ENCODE measurements at places on chromosomes 3 and 15.

DNA sequence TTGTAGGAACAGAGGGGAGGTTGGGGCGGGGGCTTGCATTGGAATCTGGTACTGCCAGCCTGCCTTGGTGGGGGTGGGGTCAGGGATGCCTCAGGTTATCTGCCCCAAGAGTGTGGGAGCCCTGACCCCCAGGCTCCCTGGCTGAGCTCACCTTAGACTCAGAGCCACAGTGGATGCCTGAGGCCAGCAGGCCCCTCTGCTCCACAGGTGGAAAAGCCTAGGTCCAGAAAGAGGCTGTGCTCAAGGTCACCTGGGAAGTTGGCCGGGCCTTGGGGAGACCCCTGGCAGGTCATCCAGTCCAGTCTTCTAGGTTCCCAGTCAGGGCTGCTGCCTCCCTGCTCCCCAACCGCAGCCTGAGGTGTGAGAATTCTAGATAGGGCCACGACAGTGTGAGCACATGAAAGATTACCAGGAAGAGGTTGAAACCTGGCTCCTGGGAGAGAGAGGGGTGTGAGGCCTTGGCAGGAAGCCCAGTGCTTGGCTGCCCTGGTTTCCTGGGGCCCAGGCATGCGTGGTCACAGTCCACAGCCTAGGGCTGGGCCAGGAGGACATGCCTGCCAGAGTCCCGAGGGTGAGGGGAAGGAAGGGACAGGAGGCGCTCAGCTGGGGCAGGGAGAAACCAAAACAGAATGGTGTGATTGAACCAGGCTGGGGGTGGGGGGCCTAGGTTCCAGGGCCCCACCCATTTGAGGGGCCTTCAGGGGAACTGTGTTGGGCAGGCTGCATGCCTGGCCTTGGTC lies 4.9 kb downstream of the HDAC11 start:
- H3K36me3 ChIP-seq, result no peaks in the 10 kb centered on the region
- peaks cover 7% of the 10 kb centered on the region for H3K27me3 ChIP-seq
- H3K27ac ChIP-seq, result no peak overlapping the region
- H3K4me1 ChIP-seq, result peaks cover 6% of the 10 kb centered on the region

DNA sequence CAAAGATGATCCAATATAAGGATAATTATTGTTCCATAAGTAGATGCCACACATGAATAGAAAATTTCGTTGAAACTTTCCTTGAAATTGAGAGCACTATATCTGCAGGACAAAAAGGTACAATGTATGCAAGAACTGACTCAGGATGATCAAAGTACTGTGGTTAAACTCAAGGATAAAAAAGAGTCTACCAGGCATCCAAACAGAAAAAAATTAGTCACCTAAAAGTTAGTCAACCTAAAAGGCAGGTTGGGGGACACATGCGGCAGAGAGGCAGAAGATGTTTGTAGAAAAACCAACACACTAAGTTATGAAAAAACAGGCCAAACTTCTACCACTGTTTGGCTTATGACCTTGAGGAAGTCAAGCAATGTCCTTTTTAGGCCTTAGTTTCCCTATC lies 68.7 kb downstream of the GSK3B start:
- peaks cover 27% of the 10 kb centered on the region for H3K4me1 ChIP-seq
- H3K4me3 ChIP-seq, result no peak overlapping the region
- peaks cover 9% of the 10 kb centered on the region for H3K36me3 ChIP-seq
- H3K27me3 ChIP-seq, result no peaks in the 10 kb centered on the region
- H3K27ac ChIP-seq, result no peak overlapping the region

DNA sequence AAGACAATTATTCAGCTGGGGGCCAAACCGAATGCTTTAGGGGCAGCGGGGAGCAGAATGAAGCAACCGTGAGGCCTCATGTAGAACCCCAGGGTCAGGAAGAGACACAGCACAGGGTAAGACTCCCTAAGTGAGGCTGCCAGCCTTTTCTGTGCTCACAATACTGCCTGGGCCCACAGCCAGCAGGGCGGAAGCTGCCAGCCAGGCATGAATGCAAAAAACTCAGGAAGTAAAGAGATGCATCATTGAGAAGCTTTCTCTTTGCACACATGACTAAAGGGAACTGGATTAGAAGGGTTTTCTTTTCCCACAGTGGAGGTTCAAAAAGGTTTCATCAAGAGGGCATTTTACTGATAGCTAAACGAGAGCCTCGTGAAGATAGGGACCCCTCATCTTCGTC lies 33.3 kb downstream of the CA12 start:
- H3K36me3 ChIP-seq, result no peaks in the 10 kb centered on the region
- no peak overlapping the region for H3K27ac ChIP-seq
- no peak for DNase-seq
- H3K4me1 ChIP-seq, result peaks cover 5% of the 10 kb centered on the region

- H3K4me3 ChIP-seq, result no peak overlapping the region
- no peaks in the 10 kb centered on the region for H3K4me1 ChIP-seq
- DNase-seq, result no peak
- no peaks in the 10 kb centered on the region for H3K27me3 ChIP-seq
- H3K36me3 ChIP-seq, result no peaks in the 10 kb centered on the region
- H3K27ac ChIP-seq, result no peak overlapping the region
Observed at GRCh38 chr15:80732818-80733217, 37.7 kb downstream of the ABHD17C start.

DNA sequence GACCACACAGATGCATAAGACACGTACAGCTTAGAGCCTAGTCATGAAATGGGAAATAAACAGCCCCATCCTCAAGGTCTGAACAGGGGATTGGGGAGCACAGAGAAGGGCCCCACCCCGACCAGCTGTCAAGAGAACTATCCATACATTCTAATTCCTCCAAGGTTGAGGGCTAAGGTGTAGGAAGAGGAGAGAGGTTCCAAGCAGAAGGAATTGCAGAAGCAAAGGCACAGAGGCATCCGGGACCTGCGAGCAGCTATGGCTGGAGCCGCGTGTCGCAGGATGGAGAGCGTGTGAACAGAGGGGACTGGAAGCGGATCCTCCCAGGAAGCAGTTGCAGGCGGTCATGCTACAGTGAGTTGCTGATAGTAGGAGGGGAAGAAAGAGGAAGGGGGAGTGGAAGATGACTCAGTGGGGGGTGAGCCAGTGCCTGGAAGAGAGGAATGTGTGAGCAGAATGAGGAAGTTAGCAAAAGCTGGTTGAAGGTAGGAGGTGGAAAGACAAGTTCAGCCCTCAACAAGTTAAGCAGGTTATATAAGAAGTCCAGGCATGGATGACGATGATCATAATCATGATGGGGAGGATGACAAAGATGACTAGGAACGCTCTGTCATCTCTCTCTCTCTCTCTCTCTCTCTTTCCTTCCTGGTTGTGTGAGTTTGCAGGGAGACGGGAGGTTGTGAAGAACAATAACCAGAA lies 89.7 kb downstream of the LIPC start:
- H3K27me3 ChIP-seq, result no peaks in the 10 kb centered on the region
- no peak overlapping the region for H3K4me3 ChIP-seq
- peaks cover 45% of the 10 kb centered on the region for H3K4me1 ChIP-seq
- DNase-seq, result no peak
- H3K36me3 ChIP-seq, result peaks cover 2% of the 10 kb centered on the region

- H3K27me3 ChIP-seq, result no peaks in the 10 kb centered on the region
- no peaks in the 10 kb centered on the region for H3K36me3 ChIP-seq
- H3K4me3 ChIP-seq, result no peak overlapping the region
- H3K4me1 ChIP-seq, result no peaks in the 10 kb centered on the region
- DNase-seq, result no peak
Observed at GRCh38 chr15:36414670-36415069, 164.8 kb upstream of the CDIN1 start.

DNA sequence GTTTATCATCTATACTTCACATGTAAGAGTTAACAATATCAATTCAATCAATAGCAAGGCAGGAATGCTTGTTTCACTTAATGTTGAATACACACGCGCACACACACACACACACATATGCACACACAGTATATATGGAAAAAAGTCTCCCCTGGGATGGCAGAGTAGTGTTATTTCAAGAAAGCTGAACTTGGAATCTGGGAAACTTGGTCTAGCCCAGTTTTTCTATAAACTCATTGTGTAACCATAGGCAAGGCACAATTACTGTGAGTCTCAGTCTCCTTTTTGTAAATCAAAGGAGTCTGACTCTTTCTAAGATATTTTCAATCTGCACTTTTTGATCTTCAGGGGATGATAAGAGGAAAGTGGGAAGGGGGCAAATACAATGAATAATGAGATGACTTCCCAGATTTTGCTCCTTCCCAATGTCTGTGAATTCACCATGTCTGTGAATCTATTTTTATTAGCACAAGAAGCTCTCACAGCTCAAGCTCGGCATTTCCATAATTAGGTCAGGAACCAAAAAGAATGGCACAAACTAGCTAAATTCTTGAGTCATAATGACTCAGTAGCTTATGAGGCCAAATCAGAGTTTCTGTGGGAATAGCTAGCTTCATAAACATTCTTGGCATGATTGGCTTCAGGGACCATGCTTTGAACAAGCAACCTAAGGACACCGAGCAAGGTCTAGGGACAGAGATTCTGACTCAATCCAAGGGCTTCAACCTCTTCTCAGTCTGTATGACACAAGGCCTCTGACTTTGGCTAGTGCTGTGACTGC lies 227.4 kb upstream of the DCBLD2 start:
- H3K36me3 ChIP-seq, result no peaks in the 10 kb centered on the region
- H3K27me3 ChIP-seq, result no peaks in the 10 kb centered on the region
- H3K27ac ChIP-seq, result no peak overlapping the region
- no peak for DNase-seq
- H3K4me3 ChIP-seq, result no peak overlapping the region

DNA sequence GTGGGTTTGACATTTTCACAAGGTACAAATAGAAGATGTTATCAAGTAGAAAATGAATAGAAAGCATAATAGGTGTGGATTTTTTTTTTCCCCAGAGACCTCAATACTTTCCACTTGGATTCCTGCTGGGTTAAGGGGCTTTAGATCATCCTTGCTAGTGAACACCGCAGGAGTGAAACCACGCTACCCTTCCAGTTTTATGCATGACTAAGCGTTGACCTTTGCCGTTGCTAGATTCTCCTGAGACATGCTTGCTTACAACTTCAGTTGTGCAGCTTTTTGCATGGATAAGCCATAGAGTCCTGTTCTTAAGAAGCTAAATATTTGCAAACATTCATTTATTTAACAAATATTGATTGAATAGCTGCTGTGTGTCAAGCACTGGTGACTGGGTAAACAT lies 299.7 kb upstream of the LMCD1 start:
- no peaks in the 10 kb centered on the region for H3K27me3 ChIP-seq
- H3K27ac ChIP-seq, result no peak overlapping the region
- H3K36me3 ChIP-seq, result no peaks in the 10 kb centered on the region
- no peak overlapping the region for H3K4me3 ChIP-seq
- no peaks in the 10 kb centered on the region for H3K4me1 ChIP-seq

- no peak overlapping the region for H3K27ac ChIP-seq
- DNase-seq, result no peak
- no peak overlapping the region for H3K4me3 ChIP-seq
- peaks cover 10% of the 10 kb centered on the region for H3K4me1 ChIP-seq
Observed at GRCh38 chr3:59237121-59237520, 187.3 kb upstream of the CFAP20DC start.

DNA sequence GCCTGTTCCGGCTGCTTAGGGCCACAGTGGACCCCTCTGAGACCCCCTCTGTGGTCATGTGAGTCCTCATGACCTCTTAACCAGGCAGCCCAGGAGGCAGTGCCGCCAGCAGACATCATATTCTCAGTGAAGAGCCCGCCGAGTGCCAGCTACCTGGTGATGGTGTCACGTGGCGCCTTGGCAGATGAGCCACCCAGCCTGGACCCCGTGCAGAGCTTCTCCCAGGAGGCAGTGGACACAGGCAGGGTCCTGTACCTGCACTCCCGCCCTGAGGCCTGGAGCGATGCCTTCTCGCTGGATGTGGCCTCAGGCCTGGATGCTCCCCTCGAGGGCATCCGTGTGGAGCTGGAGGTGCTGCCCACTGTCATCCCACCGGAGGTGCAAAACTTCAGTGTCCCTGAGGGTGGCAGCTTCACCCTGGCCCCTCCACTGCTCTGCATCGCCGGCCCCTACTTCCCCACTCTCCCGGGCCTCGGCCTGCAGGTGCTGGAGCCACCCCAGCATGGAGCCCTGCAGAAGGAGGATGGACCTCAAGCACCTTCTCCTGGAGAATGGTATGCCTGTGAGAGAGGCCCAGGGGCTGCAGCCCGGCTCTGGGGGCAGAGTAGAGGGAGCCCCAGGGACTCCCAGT lies 176.1 kb downstream of the TBC1D2B start:
- no peak for DNase-seq
- H3K4me1 ChIP-seq, result no peaks in the 10 kb centered on the region
- no peak overlapping the region for H3K4me3 ChIP-seq
- H3K36me3 ChIP-seq, result no peaks in the 10 kb centered on the region
- H3K27ac ChIP-seq, result no peak overlapping the region

GRCh38 chr3:167772992-167773391 lies 37.5 kb downstream of the SERPINI1 start:
- no peak for DNase-seq
- no peak overlapping the region for H3K27ac ChIP-seq
- H3K36me3 ChIP-seq, result no peaks in the 10 kb centered on the region
- H3K4me1 ChIP-seq, result peaks cover 2% of the 10 kb centered on the region
- H3K4me3 ChIP-seq, result no peak overlapping the region
- no peaks in the 10 kb centered on the region for H3K27me3 ChIP-seq

- peak overlapping the region; percentile 59 for H3K4me3 ChIP-seq
- peak; percentile 15 for DNase-seq
- peak overlapping the region; percentile 62 for H3K27ac ChIP-seq
- no peaks in the 10 kb centered on the region for H3K27me3 ChIP-seq
- peaks cover 34% of the 10 kb centered on the region for H3K4me1 ChIP-seq
- peaks cover 63% of the 10 kb centered on the region for H3K36me3 ChIP-seq
Observed at GRCh38 chr15:41336549-41336948, 3.9 kb downstream of the NUSAP1 start.

DNA sequence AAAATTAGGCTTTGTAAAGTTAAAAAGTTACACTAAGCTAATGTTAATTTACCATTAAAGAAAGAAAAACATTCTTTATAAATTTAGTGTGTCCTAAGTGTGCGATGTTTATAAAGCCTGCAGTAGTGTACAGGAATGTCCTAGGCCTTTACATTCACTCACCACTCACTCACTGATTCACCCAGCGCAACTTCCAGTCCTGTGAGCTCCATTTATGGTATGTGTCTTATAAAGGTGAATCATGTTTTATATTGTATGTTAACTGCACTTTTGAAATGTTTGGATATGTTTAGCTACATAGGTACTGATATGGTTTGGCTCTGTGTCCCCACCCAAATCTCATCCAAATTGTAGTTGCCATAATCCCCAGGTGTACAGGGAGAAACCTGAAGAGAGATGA lies 549.7 kb upstream of the EPHA6 start:
- H3K4me1 ChIP-seq, result no peaks in the 10 kb centered on the region
- no peak for DNase-seq
- H3K27ac ChIP-seq, result no peak overlapping the region
- no peak overlapping the region for H3K4me3 ChIP-seq

GRCh38 chr3:118936811-118937210 lies 97.8 kb downstream of the IGSF11 start:
- DNase-seq, result no peak
- H3K4me3 ChIP-seq, result no peak overlapping the region
- H3K4me1 ChIP-seq, result peaks cover 5% of the 10 kb centered on the region
- H3K36me3 ChIP-seq, result no peaks in the 10 kb centered on the region

- peaks cover 4% of the 10 kb centered on the region for H3K36me3 ChIP-seq
- H3K27ac ChIP-seq, result no peak overlapping the region
Observed at GRCh38 chr3:15342246-15342645, 9.9 kb upstream of the SH3BP5 start.

- H3K27me3 ChIP-seq, result no peaks in the 10 kb centered on the region
- DNase-seq, result no peak
- no peak overlapping the region for H3K4me3 ChIP-seq
- H3K4me1 ChIP-seq, result peaks cover 31% of the 10 kb centered on the region
- H3K36me3 ChIP-seq, result peaks cover 6% of the 10 kb centered on the region
Observed at GRCh38 chr15:56987286-56987685, 68.8 kb downstream of the TCF12 start.

- peak overlapping the region; percentile 71 for H3K4me3 ChIP-seq
- no peak overlapping the region for H3K27ac ChIP-seq
- no peak for DNase-seq
- H3K4me1 ChIP-seq, result peaks cover 30% of the 10 kb centered on the region
Observed at GRCh38 chr3:27730774-27731659, 8.9 kb upstream of the EOMES start.
